ENCODE measurements at places on chromosomes 16 and 17.

DNA sequence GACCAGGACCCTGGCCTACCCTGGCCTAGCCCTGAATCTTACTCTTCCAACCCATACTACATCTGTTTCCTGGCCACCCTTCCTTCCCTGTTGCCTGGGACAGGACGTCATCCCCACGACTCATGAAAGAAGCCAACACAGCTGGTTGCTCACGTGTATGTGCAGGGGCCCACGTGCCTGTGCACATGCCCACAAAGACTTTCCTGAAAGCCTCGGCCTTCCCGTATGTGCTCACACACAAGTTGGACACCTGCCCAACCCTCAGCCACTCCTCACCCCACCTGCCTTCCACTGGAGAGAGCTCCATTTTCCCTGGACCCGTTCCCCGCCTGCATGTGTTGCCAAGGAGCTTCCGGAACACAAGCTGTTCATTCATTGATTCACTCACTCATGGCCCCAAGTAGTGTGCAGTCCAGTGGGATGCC lies 7.0 kb downstream of the PLXDC1 start:
- DNase-seq: peak; percentile 92

GRCh38 chr17:41664587-41665565 lies 23.8 kb upstream of the EIF1 start:
- DNase-seq: no peak

DNA sequence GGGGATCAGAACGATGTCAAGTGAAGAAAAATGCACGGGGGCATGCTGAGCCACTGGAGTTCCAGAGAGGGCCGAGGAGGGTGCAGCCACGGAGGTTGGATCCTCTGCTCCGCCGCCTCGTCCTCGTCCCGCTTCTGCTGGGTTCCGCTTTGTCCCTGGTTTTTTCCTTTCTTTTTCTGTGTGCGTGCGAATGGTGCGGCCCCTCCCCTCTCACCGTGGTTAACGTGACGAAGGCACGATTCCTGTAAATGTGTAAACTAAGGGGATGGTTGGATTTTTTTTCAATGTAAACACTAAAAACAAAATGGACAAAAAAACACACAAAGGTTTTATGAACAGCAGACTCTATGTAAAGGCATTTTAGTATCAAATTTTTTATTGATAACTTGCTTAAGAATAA lies 46.7 kb downstream of the ACTG1 start:
- DNase-seq: no peak

- no peak for DNase-seq
Measured at GRCh38 chr16:9408297-9408878, 316.9 kb downstream of the HAPSTR1 start.

- no peak for DNase-seq
Measured at GRCh38 chr17:37276475-37276874, 99.3 kb upstream of the C17orf78 start.

DNA sequence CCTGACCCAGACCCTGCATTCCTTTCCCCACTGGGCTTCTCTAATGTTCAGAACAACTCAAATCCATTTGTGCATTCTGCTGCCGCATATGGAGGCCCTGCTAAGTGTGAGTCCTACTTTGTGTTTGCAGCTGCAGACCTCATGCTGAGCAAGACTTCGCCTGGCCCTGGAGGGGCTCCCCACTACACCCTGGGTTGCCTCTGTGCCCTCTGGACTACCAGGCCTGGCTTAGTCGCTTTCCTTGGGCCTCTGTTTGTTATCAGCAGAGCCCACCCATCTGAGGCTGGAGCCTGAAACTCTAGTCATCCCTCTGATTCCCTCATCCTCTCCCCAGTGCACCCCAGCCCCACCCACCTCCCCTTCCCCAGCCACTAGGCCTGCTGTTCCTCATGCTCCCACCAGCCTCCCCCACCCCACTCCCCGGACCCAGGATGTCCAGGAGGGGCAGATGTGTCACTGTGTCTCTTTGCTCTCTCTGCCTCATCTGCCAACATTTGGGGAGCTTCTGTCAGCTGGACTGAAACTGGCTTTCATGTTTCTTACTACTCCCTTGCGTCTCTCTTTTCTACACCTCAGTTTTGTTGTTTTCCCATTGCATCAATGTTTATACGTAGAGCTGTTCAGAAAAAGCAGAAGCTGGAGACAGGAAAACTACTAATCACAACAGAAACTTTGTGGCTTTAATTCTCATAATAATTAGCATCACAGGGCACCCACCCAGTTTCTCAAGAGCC lies 17.9 kb upstream of the CD300E start:
- no peak for DNase-seq

DNA sequence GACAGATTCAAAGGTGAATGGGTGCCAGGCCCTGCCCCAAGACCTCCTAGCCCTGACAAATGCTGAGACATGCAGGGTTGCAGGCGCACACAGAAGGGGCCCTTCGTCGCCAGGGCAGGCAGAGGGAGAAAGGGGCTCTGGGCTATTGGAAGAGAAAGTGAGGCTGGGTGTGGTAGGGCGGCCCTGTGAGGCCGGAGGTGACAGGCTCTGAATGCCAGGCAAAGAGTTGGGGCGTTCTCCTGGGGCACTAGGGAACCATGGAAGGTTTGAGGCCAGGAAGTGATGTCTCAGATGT lies 26.4 kb upstream of the NXPH3 start:
- no peak for DNase-seq

- DNase-seq: no peak
Measured at GRCh38 chr16:56421313-56421712, 4.0 kb downstream of the AMFR start.

GRCh38 chr16:73268366-73268993 lies 220.6 kb upstream of the ZFHX3 start:
- DNase-seq: peak; percentile 5

GRCh38 chr17:13485327-13485726 lies 116.4 kb downstream of the HS3ST3A1 start:
- DNase-seq: no peak

GRCh38 chr17:57068222-57068658 lies 16.8 kb upstream of the AKAP1 start:
- no peak for DNase-seq

DNA sequence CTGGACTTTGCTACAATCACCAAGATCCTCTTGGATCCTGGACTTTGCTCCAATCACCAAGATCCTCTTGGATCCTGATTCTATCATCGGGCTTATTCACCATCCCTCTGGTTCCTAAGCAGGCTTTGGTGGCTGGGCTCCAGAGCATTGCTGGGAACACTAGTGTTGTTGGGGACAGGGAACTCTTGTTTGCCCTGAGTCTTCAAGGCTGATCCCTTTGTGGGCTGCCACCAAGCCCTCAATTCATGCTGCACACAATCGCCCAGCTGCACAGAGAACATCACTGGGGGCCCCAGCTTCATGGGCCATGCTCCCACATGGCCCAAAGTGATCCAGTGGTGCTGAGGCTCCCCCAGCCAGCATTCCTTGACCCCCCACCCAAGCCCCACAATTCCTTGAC lies 88.3 kb downstream of the TMEM132E start:
- no peak for DNase-seq

DNA sequence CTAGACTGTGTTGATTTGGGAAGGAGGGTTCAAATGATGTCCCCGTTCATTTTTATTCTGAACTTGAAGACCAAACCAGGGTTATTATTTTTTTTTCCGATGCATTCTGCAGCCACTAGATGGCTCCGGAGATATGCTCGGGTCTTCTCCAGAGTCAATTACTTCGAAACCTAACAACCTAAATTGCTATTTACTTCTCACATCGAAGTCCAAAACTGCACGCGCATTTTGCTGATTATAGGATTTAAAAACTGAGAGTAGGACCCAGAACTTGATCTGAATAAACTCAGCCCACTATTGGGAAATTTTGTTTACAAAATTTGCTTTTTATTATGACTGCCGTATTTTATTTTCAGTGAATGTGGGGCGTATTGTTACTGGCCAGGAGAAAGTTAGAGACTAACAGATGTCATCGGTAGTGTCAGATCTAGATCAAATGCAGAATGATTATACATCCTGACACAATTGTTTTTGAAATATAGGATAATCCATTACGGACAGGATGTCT lies 263.8 kb downstream of the HS3ST3A1 start:
- DNase-seq: peak; percentile 78

All from LHCN-M2 (cell line).